Gastroesophageal sphincter (tissue), 4 donors: ENCODE measurements at places on chromosomes 6 and 20.

DNA sequence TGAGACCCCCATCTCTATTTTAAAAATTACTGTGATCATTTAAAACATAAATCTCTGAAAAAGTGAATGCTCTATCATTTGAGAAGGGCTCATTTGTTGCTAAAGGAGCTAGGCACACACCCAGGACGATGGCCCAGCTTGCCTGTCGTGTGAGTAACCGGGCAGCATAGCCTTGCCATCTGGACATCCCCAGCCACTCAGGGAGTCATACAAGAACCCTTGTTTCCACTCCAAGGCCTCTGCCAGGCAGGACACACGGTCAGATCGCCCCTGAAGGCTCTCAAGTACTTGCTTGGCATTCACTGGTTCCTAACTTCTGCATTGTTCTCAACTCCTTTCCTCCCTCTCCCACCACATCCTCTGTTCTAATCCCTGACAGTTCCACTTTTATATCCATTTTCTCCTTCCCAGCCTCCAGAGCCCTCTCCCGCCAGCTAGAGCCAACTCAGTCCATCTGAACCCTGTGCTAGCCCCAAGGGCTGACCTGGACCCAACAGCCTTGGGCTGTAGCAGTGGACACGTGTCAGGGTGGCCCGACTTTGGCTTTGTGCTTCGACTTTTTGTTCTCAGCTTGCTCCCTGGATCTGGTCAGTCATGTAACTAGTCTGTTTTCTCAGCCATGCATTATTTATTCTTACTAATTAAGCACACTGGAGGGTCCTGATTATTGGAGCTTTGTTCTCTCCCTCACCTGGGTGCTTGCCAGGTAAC is 15.7 kb upstream of the EZR start:
- ATAC-seq: no peak

- ATAC-seq: no peak
Observed at GRCh38 chr6:16654701-16655100, 106.6 kb downstream of the ATXN1 start.

GRCh38 chr6:75196081-75196687 is 9.7 kb downstream of the COL12A1 start:
- no peak for ATAC-seq

GRCh38 chr6:40378071-40378724 is 209.0 kb downstream of the LRFN2 start:
- no peak for ATAC-seq

- ATAC-seq: no peak
Observed at GRCh38 chr20:8589956-8590355, 457.9 kb downstream of the PLCB1 start.
